ENCODE measurements at places on chromosomes 16 and 17. TPM values are rescaled to one million over a fixed set of nuclear protein-coding genes. Genes with fewer than 3 reads are reported as not detected.

GRCh38 chr17:19610879-19611278 is 37.7 kb upstream of the ALDH3A2 start:
- no peak for DNase-seq
- no peak overlapping the region for H3K4me3 ChIP-seq
- H3K4me1 ChIP-seq = peaks cover 15% of the 10 kb centered on the region
- no peak overlapping the region for H3K27ac ChIP-seq
- H3K36me3 ChIP-seq = no peaks in the 10 kb centered on the region

The FBXW10B gene
- total RNA-seq = 2.5 TPM

- H3K36me3 ChIP-seq = no peaks in the 10 kb centered on the region
- no peak overlapping the region for H3K4me3 ChIP-seq
- no peak overlapping the region for H3K27ac ChIP-seq
Measured at GRCh38 chr16:86020971-86021370, 122.0 kb downstream of the IRF8 start.

GRCh38 chr17:65047941-65048340 is 8.6 kb downstream of the GNA13 start:
- H3K27ac ChIP-seq = peak overlapping the region; percentile 64
- DNase-seq = no peak
- H3K36me3 ChIP-seq = peaks cover 51% of the 10 kb centered on the region
- H3K4me3 ChIP-seq = no peak overlapping the region
- H3K27me3 ChIP-seq = no peaks in the 10 kb centered on the region
- H3K4me1 ChIP-seq = peaks cover 31% of the 10 kb centered on the region

The TMEM114 gene
- not detected for total RNA-seq

Measured in adrenal gland (tissue), 19 donors.